ENCODE measurements at places on chromosomes 6 and 20.

DNA sequence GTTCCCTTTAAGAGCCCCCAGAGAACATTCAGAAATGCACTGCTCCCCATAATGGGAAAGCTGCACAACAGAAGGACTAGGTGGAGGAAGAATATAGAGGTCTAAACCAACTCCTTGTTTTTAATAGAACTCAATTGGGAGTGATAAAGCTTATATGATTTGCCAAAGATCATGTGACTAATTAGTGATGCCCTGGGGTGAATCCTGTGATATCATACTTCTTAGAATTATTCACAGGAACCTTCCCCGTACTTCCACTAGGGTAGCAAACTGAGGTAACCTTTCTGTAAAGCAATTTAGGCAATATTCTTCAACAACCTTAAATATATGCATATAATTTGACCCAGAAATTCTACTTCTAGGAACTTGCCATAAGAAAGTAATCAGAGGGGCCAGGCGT is 84.4 kb downstream of the TFAP2A start:
- no peak for DNase-seq

- no peak for DNase-seq
Observed at GRCh38 chr6:23696992-23697391, 429.0 kb upstream of the NRSN1 start.

GRCh38 chr6:3277251-3277650 is 18.5 kb downstream of the PSMG4 start:
- DNase-seq: no peak

GRCh38 chr6:31308845-31309175 is 36.9 kb upstream of the HLA-C start:
- DNase-seq: no peak

- no peak for DNase-seq
Observed at GRCh38 chr6:90583179-90583835, 3.6 kb downstream of the MAP3K7 start.

DNA sequence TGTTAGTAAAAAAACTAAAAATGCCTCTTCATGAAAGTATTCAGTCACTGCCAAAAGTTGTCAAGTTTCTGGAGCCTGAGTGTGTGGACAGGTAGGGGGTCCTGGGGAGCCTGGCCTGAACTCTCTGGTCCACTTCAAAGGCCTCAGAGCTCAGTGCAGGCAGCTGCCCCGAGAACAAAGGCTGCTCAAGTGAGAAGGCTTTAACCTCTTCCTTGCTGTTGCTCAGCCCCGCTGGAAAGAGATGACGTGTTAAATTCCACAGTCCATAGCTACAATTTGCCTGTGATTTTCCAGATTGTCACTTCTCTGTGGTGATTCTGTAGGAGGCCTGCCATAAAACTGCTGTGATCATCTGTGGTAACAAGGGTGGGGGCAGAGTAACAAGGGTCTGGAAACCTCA is 96.9 kb downstream of the FAM120B start:
- no peak for DNase-seq

DNA sequence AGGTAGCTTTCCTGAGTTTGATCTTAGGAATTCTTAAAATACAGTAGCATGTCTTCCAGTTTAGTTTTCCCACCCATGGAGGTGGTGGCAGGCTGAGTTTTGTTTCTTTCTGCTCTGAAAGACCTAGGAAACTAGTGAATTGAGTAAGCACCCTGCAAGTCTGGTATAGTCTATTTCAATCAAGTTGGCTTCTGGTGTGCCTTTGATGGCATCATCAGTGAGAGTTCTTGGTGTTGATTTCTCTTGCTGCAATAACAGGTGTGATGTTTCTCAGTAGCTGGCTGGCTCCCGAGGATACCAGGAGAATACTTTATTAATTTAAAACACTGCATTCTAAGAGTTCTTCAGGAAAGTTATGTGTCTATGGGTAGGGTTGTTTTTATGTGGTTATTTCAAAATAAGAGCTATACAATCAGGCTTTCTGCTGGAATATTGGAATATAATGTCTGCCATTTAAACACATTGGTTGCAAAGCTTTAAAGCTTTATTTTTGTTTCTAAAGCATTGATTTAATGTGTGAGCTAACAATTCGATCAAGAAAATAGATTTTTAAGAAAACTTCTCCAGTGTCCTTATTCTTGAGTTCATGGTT is 19.0 kb downstream of the VAPB start:
- no peak for DNase-seq

DNA sequence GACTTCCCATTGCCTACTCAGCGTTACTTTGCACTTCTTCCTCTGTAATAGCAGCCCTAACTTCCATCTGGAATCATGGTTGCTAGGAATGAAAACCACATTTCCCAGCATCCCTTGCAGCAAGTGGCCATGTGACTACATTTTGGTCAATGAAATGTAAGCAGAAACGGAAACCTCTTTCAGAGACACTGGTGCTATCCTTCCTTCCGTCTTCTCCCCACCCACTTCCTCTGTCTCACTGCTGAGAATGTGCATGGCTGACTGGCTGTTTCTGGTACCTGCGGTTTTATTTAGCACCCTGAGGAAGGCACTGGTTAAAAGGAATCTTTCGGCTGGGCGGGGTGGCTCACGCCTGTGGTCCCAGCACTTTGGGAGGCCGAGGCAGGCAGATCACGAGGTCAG is 107.4 kb downstream of the SCML4 start:
- DNase-seq: no peak

DNA sequence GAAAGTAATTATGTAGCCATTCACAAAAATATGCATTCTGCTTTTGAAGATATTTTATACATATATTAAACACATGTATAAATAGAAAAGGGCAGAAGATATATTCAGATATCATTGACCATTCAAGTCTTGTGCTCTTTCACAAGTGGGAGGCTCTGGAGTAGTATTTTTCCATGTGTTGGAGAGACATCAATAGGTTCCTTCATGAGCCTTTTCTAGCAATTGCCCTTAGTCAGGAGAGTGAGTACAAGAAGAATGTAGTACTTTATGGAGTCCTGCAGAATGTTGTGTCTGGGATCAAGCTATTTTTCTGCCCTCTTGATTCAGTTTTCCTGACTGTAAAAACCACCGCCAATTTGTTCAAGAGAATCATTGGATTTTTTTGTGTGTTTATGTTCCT is 117.9 kb downstream of the LRRC1 start:
- DNase-seq: no peak

- no peak for DNase-seq
Observed at GRCh38 chr6:37382994-37383765, 29.4 kb downstream of the RNF8 start.

Data from NCI-H1417 treated with DMSO at 0.1 percent for 48 hours (cell line).